Activated T-helper 1 cell treated with anti-CD3 and anti-CD28 coated beads, Interleukin-2, amount 50 U/mL, for 16 hours (primary cell): ENCODE measurements at places on chromosomes 11 and 22.

DNA sequence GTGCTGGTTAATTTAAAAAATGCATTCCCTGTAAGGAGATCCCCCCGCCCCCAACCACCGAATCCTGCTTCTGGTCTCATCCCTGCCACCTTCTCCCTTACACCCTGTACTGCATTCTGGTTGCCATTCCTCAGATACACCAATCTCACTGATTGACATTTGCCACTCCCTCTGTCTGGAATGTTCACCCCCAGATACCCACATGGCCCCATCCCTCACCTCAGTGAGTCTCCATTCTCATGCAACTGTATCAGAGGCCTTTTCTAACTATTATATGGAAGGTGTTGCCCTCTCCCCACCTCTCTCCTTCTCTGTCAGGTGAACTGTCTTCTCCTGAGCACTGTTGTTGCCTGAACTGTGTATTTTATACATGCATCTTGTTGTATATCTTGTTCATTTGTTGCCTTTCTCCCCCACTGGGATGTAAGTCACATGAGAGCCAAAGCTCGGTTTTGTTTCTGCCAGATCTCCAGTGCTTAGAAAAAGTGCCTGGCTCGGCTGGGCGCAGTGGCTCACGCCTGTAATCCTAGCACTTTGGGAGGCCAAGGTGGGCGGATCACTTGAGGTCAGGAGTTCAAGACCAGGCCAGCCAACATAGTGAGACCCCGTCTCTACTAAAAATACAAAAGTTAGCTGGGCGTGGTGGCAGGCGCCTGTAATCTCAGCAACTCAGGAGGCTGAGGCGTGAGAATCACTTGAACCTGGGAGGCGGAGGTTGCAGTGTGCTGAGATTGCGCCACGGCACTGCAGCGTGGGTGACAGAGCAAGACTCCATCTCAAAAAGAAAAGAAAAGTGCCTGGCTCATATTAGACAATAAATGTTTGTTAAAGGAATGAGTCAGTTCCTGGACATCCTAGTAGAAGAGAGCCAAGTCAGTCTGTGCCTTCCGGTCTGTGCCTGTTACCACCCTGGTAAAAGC lies 61.0 kb downstream of the TNRC6B start:
- no peak for DNase-seq

DNA sequence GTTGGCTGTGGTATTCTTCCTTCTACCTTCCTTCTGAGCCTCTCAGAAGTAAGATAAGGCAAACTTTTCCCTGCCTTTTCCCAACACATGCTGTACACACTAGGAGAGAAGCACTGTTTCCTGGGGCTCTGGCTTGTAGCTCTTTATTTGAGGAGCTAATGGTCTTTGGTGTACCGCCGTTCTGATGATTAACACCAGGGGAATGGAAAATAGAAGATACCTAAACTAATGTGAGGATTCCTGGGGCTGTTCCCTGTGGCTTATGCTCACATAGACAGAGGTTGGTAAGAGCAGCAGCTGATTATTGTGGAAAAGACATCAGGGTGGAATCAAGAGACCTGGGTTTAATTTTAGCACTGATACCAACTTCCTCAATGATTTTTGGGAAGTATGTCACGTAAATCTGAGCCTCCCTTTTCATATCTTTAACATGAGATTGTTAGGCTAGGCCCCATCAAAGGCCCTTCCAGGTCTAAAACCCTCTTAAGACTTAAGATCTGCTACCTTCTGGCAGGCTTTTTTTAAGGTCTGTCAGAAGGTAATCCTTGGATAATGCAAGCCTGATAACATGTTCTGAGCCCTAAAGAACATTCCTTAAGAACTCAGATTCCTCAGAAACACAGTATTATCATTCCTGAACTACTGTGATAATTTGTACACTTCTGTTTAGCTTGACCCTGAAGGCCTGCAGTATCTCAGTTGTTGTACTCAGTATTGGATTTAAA lies 24.8 kb upstream of the RCE1 start:
- DNase-seq: no peak

GRCh38 chr22:49517211-49517610 lies 310.5 kb downstream of the BRD1 start:
- no peak for DNase-seq

DNA sequence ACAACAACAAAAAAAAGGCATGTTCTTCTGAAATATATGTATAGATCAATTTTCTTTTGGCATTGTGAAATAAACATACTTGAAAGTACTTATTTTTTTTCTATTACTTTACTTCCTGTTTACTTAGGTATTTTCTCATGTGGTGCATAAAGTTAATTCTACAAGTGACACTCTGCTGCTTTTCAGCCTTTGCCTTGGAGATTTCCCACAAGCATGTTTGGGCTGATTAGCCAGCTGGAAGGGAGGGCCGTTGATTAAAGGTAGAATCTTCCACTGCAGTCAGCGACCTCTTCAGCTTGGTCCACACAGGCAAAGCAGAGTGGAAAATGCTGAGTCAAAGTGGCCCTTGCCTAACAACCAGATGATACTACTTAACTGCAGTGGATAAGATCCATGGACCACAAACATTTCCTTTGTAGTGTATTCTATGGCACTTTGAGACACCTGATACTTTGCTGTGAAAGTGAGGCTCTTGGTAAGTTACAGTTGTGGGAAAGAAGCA lies 176.0 kb downstream of the ARHGAP42 start:
- DNase-seq: no peak

DNA sequence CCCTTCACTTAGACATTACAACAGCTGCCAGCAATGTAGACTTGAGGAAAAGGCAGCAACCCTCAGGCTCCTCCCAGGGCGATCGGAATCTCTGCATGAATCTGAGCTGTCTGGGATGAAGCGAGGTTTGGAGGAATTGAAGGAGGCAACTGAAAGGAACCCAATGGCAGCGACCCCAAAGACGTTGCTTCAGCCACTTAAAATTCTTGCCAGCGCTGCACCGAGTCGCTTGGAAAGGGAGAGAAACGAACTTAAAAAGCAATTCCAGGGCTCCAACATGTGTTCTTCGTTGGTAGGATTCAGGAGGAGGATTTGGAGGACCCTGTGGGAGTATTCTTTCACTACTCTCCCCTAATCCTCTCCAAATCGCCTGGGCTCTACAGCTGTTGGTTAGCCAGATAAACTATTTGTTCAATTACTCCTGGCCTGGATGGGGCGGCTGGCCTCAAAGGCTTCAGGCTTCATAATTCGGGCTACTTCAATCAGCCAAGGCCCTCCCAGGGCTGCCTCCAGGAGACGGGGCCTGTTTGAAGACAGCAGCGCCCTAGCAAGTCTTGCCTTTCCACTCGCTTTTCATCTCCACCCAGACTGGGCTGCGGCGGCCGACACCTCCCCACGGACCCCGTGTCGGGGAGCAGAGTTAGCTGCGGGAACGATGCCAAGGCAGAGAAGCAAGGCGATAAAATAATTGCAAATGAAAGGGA lies 72.4 kb upstream of the TMEM45B start:
- no peak for DNase-seq

DNA sequence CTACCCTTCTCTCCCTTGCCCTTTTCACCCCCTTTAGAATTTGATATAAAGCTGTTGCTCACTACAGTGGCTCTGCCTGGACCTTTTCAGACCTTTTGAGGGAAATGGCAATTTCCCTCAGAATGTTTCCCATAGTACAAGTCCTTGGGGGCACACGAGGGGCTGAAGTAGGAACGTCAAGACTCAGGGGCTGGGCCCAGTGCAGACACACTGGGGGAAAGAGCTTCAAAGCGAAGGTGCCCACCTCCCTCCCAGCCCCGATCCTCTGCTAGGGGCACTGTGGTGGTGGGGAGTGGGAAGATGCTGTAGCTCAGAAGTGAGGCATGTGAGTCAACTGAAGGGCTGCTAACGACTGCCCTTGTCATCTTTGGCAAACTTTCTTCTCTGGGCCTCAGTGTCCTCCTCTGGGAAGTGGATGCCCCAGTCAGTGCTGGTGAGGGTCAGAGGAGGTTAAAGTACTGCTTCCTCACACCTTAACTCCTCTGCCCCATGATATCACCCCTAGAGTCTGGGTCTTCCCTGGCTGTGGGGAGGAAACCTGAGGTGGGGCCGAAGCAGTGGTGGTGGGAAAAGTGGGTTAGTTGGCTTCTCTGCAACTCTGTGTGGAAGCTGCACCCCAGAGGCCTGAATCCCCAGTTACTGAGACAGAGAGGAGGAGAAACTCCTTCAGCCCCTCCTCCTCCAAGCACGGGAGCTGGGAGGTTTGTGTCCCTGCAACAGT lies 425.3 kb upstream of the B3GAT1 start:
- no peak for DNase-seq

GRCh38 chr11:127972816-127973215 lies 614.5 kb downstream of the ETS1 start:
- DNase-seq: no peak
